ENCODE measurements at places on chromosomes 12 and 14. TPM values are rescaled to one million over a fixed set of nuclear protein-coding genes. Genes with fewer than 3 reads are reported as not detected.

The GALNT8 gene
- total RNA-seq: not detected

The SLC8A3 gene
- not detected for total RNA-seq

The SERPINA12 gene
- total RNA-seq: not detected

The ATL1 gene
- total RNA-seq: 4.2 TPM
